H1 (cell line): ENCODE measurements at places on chromosomes 1 and 21. TPM values are rescaled to one million over a fixed set of nuclear protein-coding genes. Genes with fewer than 3 reads are reported as not detected.

DNA sequence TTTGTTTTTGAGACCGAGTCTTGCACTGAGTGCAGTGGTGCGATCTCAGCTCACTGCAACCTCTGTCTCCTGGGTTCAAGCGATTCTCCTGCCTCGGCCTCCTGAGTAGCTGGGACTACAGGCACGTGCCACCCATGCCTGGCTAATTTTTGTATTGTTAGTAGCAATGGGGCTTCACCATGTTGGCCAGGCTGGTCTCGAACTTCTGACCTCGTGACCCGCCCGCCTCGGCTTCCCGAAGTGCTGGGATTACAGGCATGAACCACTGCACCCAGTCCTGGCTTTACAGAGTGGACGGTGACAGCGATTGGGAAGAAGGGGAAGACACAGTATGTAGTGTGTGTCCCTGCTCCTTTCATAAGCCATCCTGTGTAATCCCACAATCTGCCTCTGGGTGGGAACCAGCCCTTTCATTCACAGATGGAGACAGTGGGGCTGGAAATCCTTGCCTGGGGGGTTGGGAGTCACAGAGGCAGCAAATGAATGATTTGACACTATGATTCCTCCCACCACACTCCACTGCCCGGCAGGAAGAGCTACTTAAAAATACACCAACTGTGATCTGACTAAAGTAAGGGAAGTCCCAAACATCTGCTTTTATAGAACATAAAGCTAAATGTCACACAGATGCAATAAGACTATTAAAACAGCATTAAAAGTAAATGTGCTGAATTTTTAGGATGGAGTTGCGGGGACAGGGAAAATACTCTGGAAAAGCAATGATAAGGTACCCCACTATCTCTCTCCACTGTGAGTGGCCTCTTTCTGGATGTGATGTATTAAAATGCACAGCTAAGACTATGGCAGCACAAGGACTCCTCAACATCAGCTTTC, 4.5 kb downstream of the PARP1 start:
- H3K27ac ChIP-seq = no peak overlapping the region; the same call in 1 of the 2 replicates
- no peaks in the 10 kb centered on the region for H3K27me3 ChIP-seq
- H3K36me3 ChIP-seq = peaks cover 18% of the 10 kb centered on the region
- H3K4me1 ChIP-seq = peaks cover 21% of the 10 kb centered on the region
- DNase-seq = no peak

DNA sequence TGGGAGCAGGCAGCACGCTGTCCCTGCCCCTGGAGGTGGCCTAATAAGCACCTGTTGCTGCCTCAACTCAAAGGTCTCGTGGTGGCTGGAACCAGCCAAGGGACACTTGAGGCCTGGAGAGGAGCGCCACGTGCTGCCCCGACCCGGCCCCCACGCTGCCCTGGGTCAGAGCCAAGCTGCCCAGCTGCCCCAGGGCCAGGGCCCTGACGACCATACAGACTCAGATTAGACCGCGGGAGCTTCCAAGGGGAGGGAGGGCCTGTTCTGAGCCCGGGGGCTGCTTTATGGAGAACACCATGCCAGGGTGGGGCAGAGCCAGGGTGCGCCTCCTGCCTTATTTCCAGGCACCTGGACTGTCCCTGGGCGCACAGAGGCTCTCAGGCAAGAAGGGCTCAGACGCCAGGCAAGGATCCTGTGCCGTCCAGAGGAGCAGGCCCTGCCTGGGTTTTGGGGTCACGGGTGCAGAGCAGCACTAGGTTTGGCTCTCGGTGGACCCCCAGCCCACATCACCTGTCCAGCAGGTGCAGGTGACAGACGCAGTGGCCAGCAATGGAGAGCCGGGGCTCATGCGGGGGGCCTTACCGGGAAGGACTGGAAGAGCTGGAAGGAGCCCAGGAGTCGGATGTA, 18.6 kb downstream of the KRTAP10-1 start:
- H3K27ac ChIP-seq = no peak overlapping the region
- H3K4me3 ChIP-seq = no peak overlapping the region
- no peaks in the 10 kb centered on the region for H3K36me3 ChIP-seq

GRCh38 chr1:238052496-238053266, 162.0 kb upstream of the ZP4 start:
- no peaks in the 10 kb centered on the region for H3K27me3 ChIP-seq
- no peak overlapping the region for H3K4me3 ChIP-seq
- DNase-seq = no peak
- H3K27ac ChIP-seq = no peak overlapping the region
- no peaks in the 10 kb centered on the region for H3K36me3 ChIP-seq

- no peaks in the 10 kb centered on the region for H3K36me3 ChIP-seq
- no peak overlapping the region for H3K4me3 ChIP-seq
- no peak overlapping the region for H3K27ac ChIP-seq
- no peaks in the 10 kb centered on the region for H3K27me3 ChIP-seq
- no peak for DNase-seq
- H3K4me1 ChIP-seq = no peaks in the 10 kb centered on the region
These were observed 2022.8 kb downstream of the NCAM2 start for GRCh38 chr21:23020969-23021368.

DNA sequence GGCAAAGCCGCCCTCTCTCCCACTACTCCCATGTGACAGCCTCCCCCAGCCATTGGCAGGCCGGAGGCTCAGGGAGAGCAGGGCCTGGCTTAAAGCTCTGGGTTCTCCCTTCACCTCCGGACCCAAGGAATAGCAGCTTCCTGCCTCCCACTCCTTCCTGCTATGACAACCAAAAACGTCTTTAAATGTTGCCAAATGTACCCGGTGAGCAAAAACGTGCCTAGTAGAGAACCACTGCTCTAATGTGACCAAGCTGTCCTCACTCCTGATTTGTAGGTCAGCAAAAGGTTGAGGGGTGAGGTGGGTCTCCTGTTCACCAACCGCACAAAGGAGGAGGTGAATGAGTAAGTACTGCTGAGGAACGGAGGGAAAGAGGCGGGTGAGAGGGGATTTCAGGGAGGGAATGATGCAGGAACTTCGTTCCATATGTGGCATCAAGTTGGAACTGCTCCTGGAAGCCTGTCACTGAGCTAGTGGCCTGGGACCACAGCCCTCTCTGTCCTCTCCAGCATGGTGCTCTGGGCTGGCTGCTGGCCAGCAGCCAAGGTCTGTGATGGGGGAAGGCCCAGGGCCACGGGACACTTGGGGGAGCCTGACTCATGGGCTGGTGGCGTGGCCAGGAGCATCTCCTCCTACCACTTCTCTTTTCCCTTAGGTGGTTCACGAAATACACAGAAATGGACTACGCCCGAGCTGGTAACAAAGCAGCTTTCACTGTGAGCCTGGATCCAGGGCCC, 5.7 kb downstream of the MRTO4 start:
- no peak overlapping the region for H3K27ac ChIP-seq
- no peaks in the 10 kb centered on the region for H3K27me3 ChIP-seq
- H3K36me3 ChIP-seq = peaks cover 52% of the 10 kb centered on the region
- no peak overlapping the region for H3K4me3 ChIP-seq
- peaks cover 4% of the 10 kb centered on the region for H3K4me1 ChIP-seq
- no peak for DNase-seq

- no peak for DNase-seq
- H3K4me3 ChIP-seq = no peak overlapping the region
- peaks cover 7% of the 10 kb centered on the region; the same call in 1 of the 2 replicates for H3K4me1 ChIP-seq
These were observed 35.0 kb downstream of the ESRRG start for GRCh38 chr1:216688127-216688657.

DNA sequence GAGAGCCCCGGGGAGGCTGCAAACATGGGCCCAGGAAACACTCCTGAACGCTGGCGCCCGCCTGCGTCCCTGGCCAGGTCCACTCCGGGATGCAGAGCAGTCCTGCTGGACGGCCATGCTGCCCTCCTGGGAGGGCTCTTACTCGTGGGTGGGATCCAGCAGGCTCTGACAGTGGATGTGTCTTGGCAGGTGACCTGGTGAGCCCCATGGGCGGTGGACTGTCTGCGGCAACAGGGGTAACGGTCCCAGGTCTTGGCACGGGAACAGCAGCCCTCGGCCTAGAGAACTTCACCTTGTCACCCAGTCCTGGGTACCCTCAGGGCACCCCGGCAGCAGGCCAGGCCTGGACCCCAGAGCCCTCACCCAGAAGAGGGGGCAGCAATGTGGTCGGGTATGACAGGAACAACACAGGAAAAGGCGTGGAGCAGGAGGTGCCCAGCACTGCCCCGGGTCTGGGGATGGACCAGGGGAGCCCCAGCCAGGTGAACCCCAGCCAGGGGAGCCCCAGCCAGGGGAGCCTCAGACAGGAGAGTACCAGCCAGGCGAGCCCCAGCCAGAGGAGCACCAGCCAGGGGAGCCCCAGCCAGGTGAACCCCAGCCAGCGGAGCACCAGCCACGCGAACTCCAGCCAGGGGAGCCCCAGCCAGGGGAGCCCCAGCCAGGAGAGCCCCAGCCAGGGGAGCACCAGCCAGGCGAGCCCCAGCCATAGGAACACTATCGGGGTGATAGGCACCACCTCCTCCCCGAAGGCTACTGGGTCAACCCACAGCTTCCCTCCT, 39.8 kb downstream of the UMODL1 start:
- no peak overlapping the region for H3K27ac ChIP-seq

DNA sequence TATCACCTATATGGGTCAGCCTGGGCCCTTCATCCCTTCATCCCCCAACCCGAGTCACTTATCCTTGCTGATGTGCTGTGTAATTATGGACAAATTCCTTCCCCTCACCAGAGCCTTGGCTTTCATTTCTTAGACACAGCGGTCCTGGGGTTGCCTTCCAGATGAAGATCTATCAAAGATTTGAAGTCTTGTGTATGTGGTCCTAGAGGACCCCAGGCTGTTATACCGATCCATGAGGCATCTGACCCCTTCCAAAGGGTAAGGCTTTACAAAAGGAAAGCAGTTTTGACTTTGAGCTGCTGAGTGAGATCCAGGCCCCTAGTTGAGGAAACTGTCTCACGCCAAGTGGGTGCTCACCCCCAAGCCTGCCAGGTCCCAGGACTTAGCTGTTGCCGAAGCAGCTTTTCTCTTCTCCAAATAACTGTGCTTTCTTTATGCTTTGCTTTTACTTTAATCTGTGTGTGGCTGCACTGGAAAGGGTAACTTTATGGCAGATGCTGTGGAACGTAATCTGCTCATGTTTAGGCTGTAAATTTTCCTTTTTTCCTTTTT, 37.6 kb downstream of the MAN1C1 start:
- no peaks in the 10 kb centered on the region for H3K4me1 ChIP-seq
- no peaks in the 10 kb centered on the region for H3K36me3 ChIP-seq
- no peak overlapping the region for H3K4me3 ChIP-seq
- H3K27ac ChIP-seq = no peak overlapping the region
- no peaks in the 10 kb centered on the region for H3K27me3 ChIP-seq

FCER1G gene
- 0.86 TPM in 1 of 2 replicates, not detected in the other for total RNA-seq

HSD3B1 gene
- not detected in 2 replicates for total RNA-seq

SPRR3 gene
- not detected in 2 replicates for total RNA-seq

KCNH1 gene
- 0.34 and 0.38 TPM in 2 replicates for total RNA-seq
